Activated CD4-positive, alpha-beta T cell treated with anti-CD3 and anti-CD28 coated beads, Interleukin-2, amount 10 ng/mL, durations not matched to agents 24 days and 14 days (primary cell): ENCODE measurements at places on chromosomes 4 and X. TPM values are rescaled to one million over a fixed set of nuclear protein-coding genes. Genes with fewer than 3 reads are reported as not detected.

HEPH gene
- not detected in 2 replicates for total RNA-seq

GABRQ gene
- 0.05 TPM in 1 of 2 replicates, not detected in the other for total RNA-seq

- DNase-seq: no peak
Measured at GRCh38 chrX:30224536-30224935, 5.9 kb upstream of the MAGEB3 start.

AKAP4 gene
- not detected in 2 replicates for total RNA-seq

TIGD4 gene
- 0.28 and 0.31 TPM in 2 replicates for total RNA-seq

NUDT11 gene
- 3.4 and 3.6 TPM in 2 replicates for total RNA-seq

- no peak for DNase-seq
Measured at GRCh38 chr4:85058551-85058950, 92.1 kb upstream of the WDFY3 start.

DNA sequence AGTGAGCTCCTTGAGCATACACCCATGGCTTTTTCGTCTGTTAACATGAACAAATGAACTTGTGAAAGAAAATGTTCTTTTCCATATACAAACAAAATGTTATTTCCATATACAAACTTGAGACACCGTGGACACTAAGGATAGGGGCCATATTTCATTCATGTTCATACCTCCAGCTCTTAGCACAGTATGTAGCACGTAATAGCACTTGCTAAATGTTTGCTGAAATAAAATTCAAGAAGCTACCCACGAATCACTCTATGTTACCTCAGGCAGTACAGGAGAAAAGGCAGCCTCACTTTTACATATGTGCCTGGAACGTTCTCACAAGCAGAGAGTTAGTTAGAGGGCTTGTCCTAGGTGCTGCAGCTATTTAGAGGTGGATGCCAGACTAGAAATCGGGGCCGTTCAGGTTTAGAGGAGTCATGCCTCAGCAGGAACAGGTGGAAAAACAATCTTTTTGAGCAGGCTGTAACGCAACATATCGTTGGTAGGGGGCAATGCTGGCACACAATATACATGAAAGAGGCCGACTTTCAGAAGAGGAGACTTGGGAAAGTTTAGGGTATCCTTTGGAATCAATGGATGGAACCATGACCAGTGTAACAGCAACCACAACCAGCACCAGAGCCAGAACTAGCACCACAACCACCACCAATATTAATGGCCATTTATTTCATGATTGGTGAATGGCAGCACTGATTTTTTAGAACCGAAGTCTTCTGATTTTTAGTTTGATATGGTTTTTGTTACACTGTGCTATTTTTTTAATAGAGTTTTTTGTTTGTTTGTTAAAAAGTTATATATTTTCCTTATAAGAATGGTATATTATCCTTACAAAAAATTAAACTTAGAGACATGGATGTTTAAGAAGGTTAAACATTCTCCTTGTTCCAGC is 14.8 kb upstream of the PAQR3 start:
- peak; percentile 61 for DNase-seq

- DNase-seq: no peak
Measured at GRCh38 chr4:7348946-7349900, 85.5 kb downstream of the PSAPL1 start.

DNA sequence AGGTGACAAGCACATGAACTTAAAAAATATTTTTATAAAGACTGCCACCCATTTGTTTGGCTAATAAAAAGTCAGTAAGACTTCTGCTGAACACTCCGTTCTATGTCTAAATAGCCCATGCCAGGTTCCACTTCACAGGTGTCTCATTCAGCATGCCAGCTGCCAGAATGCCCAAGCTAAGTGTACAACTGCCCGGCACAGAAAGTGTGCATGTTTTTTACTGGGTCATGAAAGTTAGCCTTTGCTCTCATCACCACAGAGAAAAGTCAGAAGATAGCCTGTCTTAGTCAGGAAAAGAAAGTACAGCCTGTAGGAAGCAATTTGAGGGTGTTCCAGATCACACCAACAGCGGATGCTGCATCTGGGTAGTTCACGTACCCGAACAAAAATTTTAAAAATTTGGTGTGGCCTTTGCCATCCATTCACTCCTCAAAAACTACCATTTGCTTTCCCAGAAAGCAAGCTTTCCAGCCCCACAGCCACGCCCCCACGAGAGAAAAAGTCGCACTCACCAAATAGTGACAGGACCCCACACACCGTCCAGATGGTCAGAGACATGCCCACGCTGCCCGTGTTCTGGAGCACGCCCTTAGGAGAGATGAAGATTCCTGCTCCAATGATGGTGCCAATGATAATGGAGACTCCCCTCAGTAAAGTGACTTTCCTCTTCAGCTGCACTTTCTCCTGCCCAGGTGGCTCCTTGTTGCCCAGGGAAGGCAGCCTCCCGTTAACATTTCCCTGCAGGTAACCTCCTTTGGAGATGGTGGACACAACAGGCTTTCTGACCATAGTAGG is 671 bp downstream of the SLC7A11 start:
- DNase-seq: peak; percentile 67

GRCh38 chr4:73721909-73722308 is 18.5 kb upstream of the CXCL8 start:
- no peak for DNase-seq

DNA sequence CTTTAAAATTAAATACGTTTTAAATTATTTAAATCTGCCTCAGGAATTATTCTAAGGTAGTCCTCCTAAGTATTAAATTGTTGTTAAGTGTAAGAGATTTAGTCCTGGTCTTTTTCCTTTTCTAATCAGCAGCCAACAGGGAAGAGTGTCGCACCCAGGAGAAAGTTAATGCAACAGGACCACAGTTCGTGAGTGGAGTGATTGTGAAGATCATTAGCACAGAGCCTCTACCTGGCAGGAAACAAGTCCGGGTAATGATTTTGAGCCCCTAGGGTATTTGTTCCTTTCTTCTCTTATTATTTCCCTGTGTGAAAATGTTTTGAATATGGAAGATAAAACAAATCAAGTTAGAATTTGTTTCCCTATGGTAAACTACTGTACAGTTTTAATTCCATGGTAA is 13.4 kb downstream of the LARP7 start:
- DNase-seq: no peak
